Liver (tissue), 10 donors: ENCODE measurements at places on chromosomes 7 and 10. TPM values are rescaled to one million over a fixed set of nuclear protein-coding genes. Genes with fewer than 3 reads are reported as not detected.

DNA sequence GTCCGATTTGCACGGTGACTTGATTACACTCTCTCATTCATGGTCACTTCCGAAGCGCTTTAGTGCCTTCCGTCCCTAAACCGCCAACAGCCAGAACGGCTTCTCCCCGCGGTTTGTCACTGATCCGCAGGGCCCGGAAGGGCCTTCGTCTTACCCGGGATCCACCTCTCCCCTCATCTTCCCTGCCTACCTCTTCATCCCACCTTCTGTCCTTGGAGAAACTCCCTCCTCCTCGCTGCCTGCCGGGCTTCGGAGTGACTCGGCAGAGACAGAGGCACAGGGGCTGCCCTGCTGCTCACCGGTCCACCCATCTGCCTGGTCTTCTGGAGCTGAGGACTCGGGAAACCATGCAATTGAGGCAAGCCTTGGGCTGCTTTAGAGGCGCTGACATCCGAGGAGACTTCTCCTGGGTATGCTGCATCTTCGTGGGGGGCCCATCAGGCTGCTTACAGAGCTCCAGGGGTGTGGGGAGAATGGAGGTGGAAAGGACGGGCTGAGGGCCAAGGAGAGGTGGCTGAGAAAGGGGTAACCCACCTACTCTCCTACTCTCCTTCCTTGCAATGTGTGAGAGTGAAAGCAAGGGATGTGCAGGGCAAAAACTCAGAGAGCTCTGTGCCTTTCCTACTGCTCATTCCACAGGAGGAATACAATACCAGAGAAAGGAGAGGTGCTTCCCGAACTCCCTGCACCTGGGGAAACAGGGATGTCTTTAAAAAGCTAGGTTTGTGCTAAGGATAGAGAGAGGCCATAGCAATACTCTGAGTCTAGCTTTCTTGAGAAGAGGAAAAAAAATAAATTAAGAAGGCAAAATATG is 1.0 kb upstream of the HOXA11 start:
- no peak overlapping the region for H3K27ac ChIP-seq
- H3K4me1 ChIP-seq: peaks cover 12% of the 10 kb centered on the region
- H3K36me3 ChIP-seq: no peaks in the 10 kb centered on the region
- H3K4me3 ChIP-seq: no peak overlapping the region
- DNase-seq: no peak

DNA sequence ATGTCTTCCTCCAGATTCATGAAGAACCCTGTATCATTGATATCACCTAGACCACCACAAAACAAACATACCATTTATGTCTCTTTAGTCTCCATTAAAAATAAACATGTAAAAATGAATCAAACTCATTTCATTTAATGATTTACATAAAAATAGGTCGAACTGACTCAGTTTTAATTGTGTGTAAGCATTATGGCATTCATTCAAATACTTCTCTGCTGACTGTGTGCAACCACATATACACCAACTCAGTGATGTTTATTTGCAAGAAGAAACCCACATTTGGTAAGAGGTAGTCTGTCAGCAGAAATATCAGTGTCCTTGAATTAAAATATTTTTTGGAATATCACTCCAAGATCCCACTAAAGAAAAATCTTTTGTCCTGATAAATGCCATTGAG is 30.5 kb downstream of the ABCB1 start:
- H3K27ac ChIP-seq: peak overlapping the region; percentile 85
- H3K4me1 ChIP-seq: peaks cover 34% of the 10 kb centered on the region
- no peaks in the 10 kb centered on the region for H3K27me3 ChIP-seq
- H3K36me3 ChIP-seq: no peaks in the 10 kb centered on the region

DNA sequence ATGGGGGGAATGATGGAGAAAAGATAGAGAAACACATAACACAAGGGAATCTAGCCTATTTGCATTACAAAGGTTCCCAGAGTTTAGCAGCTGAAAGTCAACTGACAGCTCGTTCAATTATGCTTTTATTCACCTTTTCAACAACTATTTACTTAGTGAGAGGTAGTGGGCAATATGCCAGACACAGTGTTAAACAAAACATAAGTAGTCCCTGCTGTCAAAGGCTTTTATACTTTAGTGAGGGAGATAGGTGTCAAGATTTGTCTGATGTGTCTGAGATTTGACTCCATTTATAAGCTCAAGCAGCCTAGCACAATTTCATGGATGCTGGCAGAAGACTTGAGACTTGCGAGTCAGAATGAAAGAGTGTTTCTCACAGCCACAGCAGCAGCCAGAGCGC is 549.0 kb upstream of the VSTM2A start:
- DNase-seq: no peak
- no peaks in the 10 kb centered on the region for H3K36me3 ChIP-seq
- no peak overlapping the region for H3K27ac ChIP-seq
- H3K4me3 ChIP-seq: no peak overlapping the region

- H3K27ac ChIP-seq: no peak overlapping the region
- no peak overlapping the region for H3K4me3 ChIP-seq
- H3K36me3 ChIP-seq: no peaks in the 10 kb centered on the region
- DNase-seq: no peak
- H3K4me1 ChIP-seq: peaks cover 10% of the 10 kb centered on the region
- no peaks in the 10 kb centered on the region for H3K27me3 ChIP-seq
Measured at GRCh38 chr10:88089498-88089897, 226.1 kb downstream of the PTEN start.

DNA sequence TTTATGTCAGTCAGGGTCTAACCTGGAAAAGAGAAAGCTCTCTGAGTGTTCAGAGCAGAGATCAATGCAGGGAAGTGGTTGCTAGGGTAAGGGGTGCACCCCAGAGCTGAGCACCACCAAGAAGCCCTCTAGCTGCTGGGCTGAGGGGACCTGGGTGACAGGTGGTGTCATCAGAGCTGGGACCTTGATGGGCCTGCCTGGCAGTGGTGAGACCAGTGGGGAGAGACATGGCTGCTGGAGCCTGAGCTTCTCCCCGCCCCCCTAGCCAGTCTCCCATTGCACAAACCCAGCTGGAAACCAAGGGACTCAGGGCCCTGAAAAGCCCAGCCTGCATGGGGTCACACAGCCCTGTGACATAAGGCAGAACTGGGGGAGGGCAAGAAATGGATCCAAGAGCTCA is 49.1 kb upstream of the OSBPL3 start:
- H3K36me3 ChIP-seq: no peaks in the 10 kb centered on the region
- DNase-seq: no peak
- H3K4me3 ChIP-seq: no peak overlapping the region
- no peaks in the 10 kb centered on the region for H3K27me3 ChIP-seq
- no peak overlapping the region for H3K27ac ChIP-seq

GRCh38 chr10:81806842-81807241 is 68.2 kb upstream of the NRG3 start:
- H3K36me3 ChIP-seq: no peaks in the 10 kb centered on the region
- H3K27me3 ChIP-seq: no peaks in the 10 kb centered on the region
- H3K27ac ChIP-seq: no peak overlapping the region
- DNase-seq: no peak

DNA sequence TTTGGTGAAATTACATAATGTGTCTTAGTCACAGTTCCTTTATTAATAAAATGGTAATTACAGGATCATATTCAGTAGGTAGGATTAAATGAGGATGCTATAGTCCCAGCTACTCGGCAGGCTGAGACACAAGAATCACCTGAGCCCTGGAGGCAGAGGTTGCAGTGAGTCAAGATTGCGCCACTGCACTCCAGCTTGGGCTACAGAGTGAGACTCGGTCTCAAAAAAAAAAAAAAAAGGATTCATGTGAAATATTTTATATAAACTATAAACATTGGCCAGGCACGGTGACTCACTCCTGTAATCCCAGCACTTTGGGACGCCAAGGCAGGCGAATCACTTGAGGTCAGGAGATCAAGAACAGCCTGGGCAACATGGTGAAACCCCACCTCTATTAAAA is 197.9 kb downstream of the IMMP2L start:
- no peak overlapping the region for H3K4me3 ChIP-seq
- H3K27me3 ChIP-seq: no peaks in the 10 kb centered on the region
- no peaks in the 10 kb centered on the region for H3K4me1 ChIP-seq
- no peaks in the 10 kb centered on the region for H3K36me3 ChIP-seq
- no peak overlapping the region for H3K27ac ChIP-seq

DNA sequence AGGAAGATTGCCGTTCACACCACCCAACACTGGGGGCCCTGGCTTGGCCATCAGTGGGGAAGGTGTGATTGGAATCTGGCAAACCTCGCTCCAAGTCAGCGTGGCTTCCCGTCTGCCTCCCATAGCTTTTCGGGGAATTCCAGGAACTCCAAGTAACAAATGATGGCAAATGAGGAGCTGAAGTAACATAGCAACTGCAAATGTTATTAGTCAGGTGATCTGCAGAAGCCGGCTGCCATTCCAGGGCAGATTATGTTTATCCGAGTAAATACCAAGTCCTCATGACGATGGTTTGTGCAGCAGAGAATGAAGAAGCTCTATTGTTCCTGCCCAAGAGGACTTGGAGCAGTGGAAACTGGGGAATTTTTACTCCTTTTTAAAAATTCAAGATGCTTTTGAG is 270.5 kb upstream of the PODXL start:
- H3K36me3 ChIP-seq: no peaks in the 10 kb centered on the region
- DNase-seq: no peak
- H3K27ac ChIP-seq: no peak overlapping the region
- no peaks in the 10 kb centered on the region for H3K27me3 ChIP-seq
- no peaks in the 10 kb centered on the region for H3K4me1 ChIP-seq
- H3K4me3 ChIP-seq: no peak overlapping the region

DNA sequence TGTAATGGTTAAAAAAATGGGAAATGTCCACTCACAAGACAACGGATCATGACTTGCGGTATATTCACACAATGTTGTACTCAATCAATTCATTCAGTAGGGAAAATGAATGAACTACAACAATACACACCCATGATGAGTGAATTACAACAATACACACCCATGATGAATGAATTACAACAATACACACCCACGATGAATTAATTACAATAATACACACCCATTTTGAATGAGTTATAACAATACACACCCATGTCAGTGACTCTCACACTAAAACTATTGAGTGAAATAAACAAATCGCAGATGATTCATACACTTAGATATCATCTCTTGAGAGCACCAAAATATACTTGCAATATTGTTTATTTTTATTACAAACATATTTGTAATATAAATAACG is 174.6 kb downstream of the FRMD4A start:
- H3K4me1 ChIP-seq: no peaks in the 10 kb centered on the region
- H3K27me3 ChIP-seq: no peaks in the 10 kb centered on the region
- H3K36me3 ChIP-seq: no peaks in the 10 kb centered on the region
- no peak for DNase-seq
- H3K27ac ChIP-seq: no peak overlapping the region

DNA sequence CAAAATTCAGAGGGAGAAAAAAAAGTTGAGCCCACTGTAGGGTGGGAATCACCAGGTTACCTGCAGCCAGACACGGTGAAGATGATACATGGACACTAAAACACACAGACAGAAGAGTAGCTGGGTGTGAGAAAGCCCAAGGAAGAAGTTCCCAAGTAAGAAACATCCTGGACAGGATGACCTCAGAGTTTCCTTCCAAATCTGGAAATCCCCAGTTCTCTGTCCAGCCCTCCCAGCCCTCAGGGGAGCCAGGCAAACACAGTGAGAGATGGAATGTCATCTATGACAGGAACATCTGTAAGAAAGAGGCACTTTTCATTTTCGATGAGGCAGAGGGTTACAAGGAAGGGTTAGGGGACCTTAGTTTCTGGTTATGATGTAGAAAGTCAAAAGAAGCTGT is 125.1 kb upstream of the LYZL1 start:
- H3K27ac ChIP-seq: no peak overlapping the region
- no peaks in the 10 kb centered on the region for H3K27me3 ChIP-seq
- H3K36me3 ChIP-seq: no peaks in the 10 kb centered on the region
- no peak for DNase-seq

DNA sequence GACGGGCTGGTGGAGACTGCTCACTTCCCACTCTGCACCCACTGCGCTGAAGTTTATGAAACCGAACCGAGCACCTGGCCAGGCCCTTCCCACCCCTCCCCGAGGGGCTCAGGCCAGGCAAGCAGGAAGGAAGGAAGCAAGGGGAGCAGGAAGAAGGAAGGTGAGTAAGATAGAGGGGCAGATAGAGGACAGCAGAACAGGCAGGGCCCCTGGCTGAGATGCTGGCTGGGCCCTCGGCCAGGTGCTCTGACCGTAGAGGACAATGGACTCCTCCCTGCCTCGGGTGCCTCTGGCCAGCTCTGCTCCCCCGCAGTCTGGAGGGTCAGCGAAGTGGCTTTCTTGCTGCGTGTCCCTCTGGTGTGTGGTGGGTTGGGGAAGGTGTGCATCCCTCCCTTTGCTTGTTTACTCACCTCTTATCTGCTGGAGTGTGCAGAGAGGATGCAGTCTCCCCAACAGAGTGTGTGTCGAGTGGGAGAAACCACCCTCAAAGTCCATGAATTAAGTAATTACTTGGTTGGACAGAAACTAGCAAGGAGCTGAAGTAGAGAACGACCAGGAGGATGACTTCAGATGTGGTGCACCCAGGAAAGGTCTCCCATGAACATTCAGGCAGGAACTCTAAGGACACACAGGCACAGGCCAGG is 82.8 kb upstream of the PPP2R2D start:
- no peak overlapping the region for H3K4me3 ChIP-seq
- H3K4me1 ChIP-seq: peaks cover 69% of the 10 kb centered on the region
- H3K27me3 ChIP-seq: no peaks in the 10 kb centered on the region
- no peak overlapping the region for H3K27ac ChIP-seq

DNA sequence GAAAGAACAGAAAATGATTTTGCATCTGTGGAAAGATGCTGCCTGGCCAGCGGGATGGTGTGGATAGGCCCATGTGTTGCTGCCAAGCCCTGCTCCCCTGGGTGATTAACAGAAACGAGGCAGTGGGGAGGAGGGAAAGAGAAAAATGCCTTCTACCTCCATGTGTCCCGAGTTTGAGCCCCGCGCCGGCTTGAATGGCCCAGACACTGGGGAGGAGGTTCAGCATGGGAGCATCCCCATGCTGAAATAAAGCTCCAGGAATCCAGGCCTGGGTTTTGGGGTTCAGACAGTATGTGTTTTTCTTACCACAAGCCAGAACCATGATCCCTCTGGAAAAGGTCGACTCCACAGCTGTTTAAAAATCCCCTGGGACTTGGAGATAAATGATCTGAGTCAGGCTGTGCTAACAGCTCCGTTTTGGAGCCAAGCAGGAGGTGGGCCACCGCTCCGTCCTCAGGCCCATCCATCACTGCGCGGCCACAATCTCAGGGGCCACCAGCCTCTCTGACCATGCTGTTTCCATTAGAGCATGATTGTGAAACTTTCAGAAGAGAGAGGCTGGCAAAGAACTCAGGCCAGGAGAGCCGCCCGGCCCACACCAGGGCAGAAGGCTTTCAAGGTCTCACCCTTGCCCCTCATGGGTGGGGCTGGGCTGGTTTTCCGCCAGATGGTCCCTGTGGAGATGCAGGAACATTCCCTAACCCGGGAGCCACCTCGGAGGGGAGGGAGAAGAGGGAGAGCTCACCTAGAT is 299.7 kb downstream of the ZEB1 start:
- H3K4me3 ChIP-seq: no peak overlapping the region
- no peak for DNase-seq
- H3K4me1 ChIP-seq: no peaks in the 10 kb centered on the region
- H3K36me3 ChIP-seq: no peaks in the 10 kb centered on the region

GRCh38 chr10:64506963-64507362 is 985.8 kb downstream of the REEP3 start:
- H3K27ac ChIP-seq: no peak overlapping the region
- DNase-seq: no peak
- no peaks in the 10 kb centered on the region for H3K36me3 ChIP-seq
- no peaks in the 10 kb centered on the region for H3K4me1 ChIP-seq
- H3K27me3 ChIP-seq: no peaks in the 10 kb centered on the region

Gene SNX8
- total RNA-seq: 20.8 TPM

Gene FAM20C
- 13.4 TPM for total RNA-seq

Gene BTBD16
- 0.42 TPM for total RNA-seq

Gene SH2B2
- 1.4 TPM for total RNA-seq

Gene MRLN
- total RNA-seq: not detected

Gene CHST3
- 1.1 TPM for total RNA-seq

Gene FAM25C
- total RNA-seq: not detected
